ENCODE measurements at places on chromosomes 2 and 18. TPM values are rescaled to one million over a fixed set of nuclear protein-coding genes. Genes with fewer than 3 reads are reported as not detected.

Gene FAM237A
- not detected for total RNA-seq

Gene SH3RF3
- 58.8 TPM for total RNA-seq

Gene CYTIP
- 0.27 TPM for total RNA-seq

Gene IL1RL1
- not detected for total RNA-seq

Gene LOXHD1
- not detected for total RNA-seq

Gene CIB4
- total RNA-seq = not detected

Gene CDK15
- 3.6 TPM for total RNA-seq

Gene XDH
- 0.23 TPM for total RNA-seq

Gene UGT1A3
- total RNA-seq = not detected

Gene GALNT13
- total RNA-seq = not detected

Gene BOLL
- not detected for total RNA-seq

Gene CTNNA2
- not detected for total RNA-seq

Gene VIT
- total RNA-seq = 0.15 TPM

Gene FNDC4
- total RNA-seq = 17.4 TPM

Gene ALPG
- total RNA-seq = not detected

Gene IL1B
- not detected for total RNA-seq

Gene GALNT3
- total RNA-seq = 4.2 TPM

Gene DHRS9
- not detected for total RNA-seq

Gene ZNF396
- 1.4 TPM for total RNA-seq

Gene PLA2R1
- 47.7 TPM for total RNA-seq

Gene SLC30A3
- total RNA-seq = 0.17 TPM

Gene HSPD1
- 149 TPM for total RNA-seq

Gene DPP10
- not detected for total RNA-seq

Gene ZAP70
- 0.41 TPM for total RNA-seq

Gene KCNJ13
- total RNA-seq = not detected

Gene ELOA2
- total RNA-seq = not detected

Gene UGT1A6
- total RNA-seq = not detected

Gene MDH1B
- total RNA-seq = 1.5 TPM

Gene GLI2
- total RNA-seq = 37.0 TPM

Gene CYP1B1
- total RNA-seq = 135 TPM

Gene INO80B
- total RNA-seq = 23.2 TPM

Gene LBH
- 96.6 TPM for total RNA-seq

Gene GBX2
- total RNA-seq = 16.7 TPM

Measured in chondrocyte (in vitro differentiated cells).